ENCODE measurements at places on chromosomes 1 and 21. TPM values are rescaled to one million over a fixed set of nuclear protein-coding genes. Genes with fewer than 3 reads are reported as not detected.

DNA sequence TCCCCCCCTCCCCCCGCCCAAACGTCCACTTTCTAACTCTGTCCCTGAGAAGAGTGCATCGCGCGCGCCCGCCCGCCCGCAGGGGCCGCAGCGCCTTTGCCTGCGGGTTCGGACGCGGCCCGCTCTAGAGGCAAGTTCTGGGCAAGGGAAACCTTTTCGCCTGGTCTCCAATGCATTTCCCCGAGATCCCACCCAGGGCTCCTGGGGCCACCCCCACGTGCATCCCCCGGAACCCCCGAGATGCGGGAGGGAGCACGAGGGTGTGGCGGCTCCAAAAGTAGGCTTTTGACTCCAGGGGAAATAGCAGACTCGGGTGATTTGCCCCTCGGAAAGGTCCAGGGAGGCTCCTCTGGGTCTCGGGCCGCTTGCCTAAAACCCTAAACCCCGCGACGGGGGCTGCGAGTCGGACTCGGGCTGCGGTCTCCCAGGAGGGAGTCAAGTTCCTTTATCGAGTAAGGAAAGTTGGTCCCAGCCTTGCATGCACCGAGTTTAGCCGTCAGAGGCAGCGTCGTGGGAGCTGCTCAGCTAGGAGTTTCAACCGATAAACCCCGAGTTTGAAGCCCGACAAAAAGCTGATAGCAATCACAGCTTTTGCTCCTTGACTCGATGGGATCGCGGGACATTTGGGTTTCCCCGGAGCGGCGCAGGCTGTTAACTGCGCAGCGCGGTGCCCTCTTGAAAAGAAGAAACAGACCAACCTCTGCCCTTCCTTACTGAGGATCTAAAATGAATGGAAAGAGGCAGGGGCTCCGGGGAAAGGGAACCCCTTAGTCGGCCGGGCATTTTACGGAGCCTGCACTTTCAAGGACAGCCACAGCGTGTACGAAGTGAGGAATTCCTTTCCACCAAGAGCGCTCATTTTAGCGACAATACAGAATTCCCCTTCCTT, 158.1 kb downstream of the RUNX1 start:
- H3K27ac ChIP-seq, result peak overlapping the region; percentile 82
- H3K27me3 ChIP-seq, result peaks cover 44% of the 10 kb centered on the region
- H3K4me1 ChIP-seq, result peaks cover 44% of the 10 kb centered on the region

DNA sequence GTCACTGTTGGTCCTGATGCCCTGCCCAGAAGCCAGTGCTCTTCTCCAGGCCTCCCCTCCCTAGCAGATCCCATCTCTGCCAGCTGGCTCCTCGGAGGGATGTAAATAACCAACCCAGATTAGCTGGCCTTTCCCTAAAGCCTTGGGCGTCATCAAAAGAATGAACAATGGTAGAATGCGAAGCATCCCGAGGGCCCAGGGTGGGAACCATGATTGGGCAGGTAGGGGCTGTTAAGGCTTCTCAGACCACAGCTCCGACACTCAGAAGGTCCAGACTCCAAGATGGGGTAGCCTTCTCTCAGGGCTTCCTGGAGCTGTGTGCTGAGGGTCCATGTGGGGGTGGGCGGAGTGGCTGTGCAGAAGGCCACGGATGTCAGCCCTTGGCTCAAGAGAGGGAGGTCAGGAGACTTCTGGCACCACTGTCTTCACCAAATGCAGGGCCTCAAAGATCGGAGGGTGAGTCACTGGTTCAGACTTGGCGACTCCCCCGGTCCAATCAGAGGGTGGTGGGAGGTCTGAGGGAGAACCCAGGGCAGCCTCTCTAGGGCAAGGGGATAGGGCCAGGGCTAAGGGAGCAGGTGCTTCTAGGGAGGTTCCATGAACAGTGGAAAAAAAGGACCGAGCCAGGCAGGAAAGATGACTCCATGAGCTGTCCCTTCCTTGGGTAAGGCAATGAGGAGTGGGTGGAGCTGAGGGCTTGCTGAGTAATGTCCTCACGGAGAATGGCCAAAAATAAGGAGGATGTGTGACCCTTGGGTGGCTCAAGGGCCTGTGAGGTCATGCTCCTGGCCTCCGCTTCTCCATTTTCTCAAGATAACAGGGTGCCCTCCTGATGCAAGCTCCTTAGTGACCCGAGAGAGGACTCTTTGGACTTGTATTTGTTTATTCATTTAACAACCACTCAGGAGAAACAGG, 58.4 kb upstream of the EPS8L3 start:
- H3K27me3 ChIP-seq, result no peaks in the 10 kb centered on the region
- peak overlapping the region; percentile 57 for H3K27ac ChIP-seq
- H3K4me3 ChIP-seq, result no peak overlapping the region
- DNase-seq, result peak; percentile 73
- no peaks in the 10 kb centered on the region for H3K36me3 ChIP-seq

Gene IQGAP3
- polyA plus RNA-seq, result 0.92 TPM

- H3K4me1 ChIP-seq, result peaks cover 15% of the 10 kb centered on the region
- no peak overlapping the region for H3K4me3 ChIP-seq
- peak overlapping the region; percentile 76 for H3K27ac ChIP-seq
- no peaks in the 10 kb centered on the region for H3K36me3 ChIP-seq
- H3K27me3 ChIP-seq, result no peaks in the 10 kb centered on the region
Measured at GRCh38 chr21:27569091-27569490, 602.2 kb upstream of the ADAMTS5 start.

Gene LRRIQ3
- 1.2 TPM for polyA plus RNA-seq

Gene ADPRS
- polyA plus RNA-seq, result 21.6 TPM

GRCh38 chr1:82786883-82787282, 986.1 kb downstream of the ADGRL2 start:
- H3K27me3 ChIP-seq, result no peaks in the 10 kb centered on the region
- no peak overlapping the region for H3K27ac ChIP-seq
- H3K4me3 ChIP-seq, result no peak overlapping the region
- no peaks in the 10 kb centered on the region for H3K4me1 ChIP-seq
- no peaks in the 10 kb centered on the region for H3K36me3 ChIP-seq

Gene SELENBP1
- 895 TPM for polyA plus RNA-seq

Gene AMY1C
- not detected for polyA plus RNA-seq

GRCh38 chr1:22406722-22407495, 44.7 kb upstream of the ZBTB40 start:
- H3K4me1 ChIP-seq, result no peaks in the 10 kb centered on the region
- H3K27ac ChIP-seq, result no peak overlapping the region
- DNase-seq, result no peak
- no peak overlapping the region for H3K4me3 ChIP-seq
- no peaks in the 10 kb centered on the region for H3K27me3 ChIP-seq
- H3K36me3 ChIP-seq, result no peaks in the 10 kb centered on the region

Gene CFAP45
- not detected for polyA plus RNA-seq

Gene AMY2A
- 1.8 TPM for polyA plus RNA-seq

Gene IFI44
- 10.8 TPM for polyA plus RNA-seq

Gene FYB2
- polyA plus RNA-seq, result 1.8 TPM

Gene UBE2G2
- 21.6 TPM for polyA plus RNA-seq

Gene BRINP3
- 2.4 TPM for polyA plus RNA-seq

DNA sequence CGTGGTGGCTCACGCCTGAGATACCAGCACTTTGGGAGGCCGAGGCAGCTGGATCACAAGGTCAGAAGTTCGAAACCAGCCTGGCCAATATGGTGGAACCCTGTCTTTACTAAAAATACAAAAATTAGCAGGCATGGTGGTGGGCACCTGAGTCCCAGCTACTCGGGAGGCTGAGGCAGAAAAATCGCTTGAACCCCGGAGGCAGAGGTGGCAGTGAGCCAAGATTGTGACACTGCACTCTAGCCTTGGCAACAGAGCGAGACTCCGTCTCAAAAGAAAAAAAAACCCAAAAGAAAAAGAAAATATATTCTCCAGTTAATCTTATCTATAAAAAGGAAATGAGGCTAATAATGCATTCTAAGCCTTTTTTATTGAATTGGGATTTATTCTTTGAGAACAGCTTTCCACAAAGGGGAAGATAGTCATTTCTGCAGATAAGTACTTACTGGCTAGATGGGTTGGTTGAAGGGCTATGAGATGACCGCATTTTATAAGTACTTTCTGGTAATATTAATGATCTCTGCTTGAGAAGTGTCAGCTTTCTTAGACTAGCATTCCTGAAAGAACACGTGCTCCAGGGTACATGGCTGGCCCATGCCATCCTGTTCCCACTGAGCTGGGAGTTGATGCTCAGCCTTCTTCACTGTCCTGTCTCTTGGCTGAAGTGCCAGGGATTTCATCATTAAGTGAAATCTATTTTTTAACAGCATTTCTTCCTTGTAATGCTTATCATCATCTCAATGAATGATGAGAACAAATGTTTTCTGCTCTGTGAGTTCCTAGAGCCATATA, 57.9 kb downstream of the SASS6 start:
- no peaks in the 10 kb centered on the region for H3K27me3 ChIP-seq
- DNase-seq, result no peak
- no peaks in the 10 kb centered on the region for H3K4me1 ChIP-seq
- H3K4me3 ChIP-seq, result no peak overlapping the region
- no peak overlapping the region for H3K27ac ChIP-seq

- H3K4me1 ChIP-seq, result peaks cover 40% of the 10 kb centered on the region
- DNase-seq, result no peak
- peaks cover 22% of the 10 kb centered on the region for H3K27me3 ChIP-seq
- no peak overlapping the region for H3K4me3 ChIP-seq
- peaks cover 8% of the 10 kb centered on the region for H3K36me3 ChIP-seq
- no peak overlapping the region for H3K27ac ChIP-seq
Measured at GRCh38 chr1:16981269-16981849, 939 bp upstream of the MFAP2 start.

GRCh38 chr21:30518876-30519275, 16.9 kb upstream of the KRTAP19-5 start:
- no peak for DNase-seq
- H3K36me3 ChIP-seq, result no peaks in the 10 kb centered on the region
- no peak overlapping the region for H3K27ac ChIP-seq
- H3K27me3 ChIP-seq, result no peaks in the 10 kb centered on the region
- no peak overlapping the region for H3K4me3 ChIP-seq
- no peaks in the 10 kb centered on the region for H3K4me1 ChIP-seq

DNA sequence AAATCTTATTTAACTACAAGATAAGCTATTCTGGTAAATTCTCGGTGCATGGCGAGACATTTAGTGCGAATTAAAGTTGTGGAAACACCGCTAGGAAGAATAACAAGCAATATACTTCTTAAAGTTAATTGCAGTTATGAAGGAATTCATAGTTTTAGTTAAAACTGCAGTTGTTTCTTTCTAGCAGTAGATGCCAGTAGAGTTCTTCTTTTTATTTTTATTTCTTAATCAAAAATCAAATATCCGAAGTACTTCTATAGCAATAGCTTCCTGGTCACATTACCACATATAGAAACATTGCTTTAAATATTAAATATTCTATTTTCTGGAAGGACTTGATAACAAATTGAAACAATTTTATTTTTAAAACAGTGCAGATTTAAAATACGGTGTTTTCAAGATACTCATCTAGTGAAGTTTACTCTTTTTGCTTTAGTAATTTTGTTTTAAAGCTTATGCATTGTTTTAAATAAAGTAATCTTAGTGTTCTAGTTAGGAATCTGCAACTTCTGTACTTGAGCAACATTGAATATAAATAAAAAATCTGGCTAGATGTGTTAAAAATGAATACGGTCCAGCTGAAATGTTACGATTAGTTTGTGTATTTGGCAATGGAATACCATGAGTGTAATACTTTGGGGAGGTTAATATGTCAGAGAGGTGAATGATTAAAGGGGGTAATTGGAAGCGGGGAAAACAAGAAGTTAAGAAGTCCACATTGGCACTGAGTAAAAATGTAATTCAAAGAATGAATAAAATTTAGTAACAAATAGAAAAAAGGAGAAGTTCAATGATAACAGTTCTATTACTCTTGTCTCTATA, 2.7 kb upstream of the PRKACB start:
- no peak overlapping the region for H3K4me3 ChIP-seq
- H3K27ac ChIP-seq, result no peak overlapping the region
- H3K4me1 ChIP-seq, result no peaks in the 10 kb centered on the region
- no peaks in the 10 kb centered on the region for H3K27me3 ChIP-seq

GRCh38 chr21:39602793-39603192, 9.9 kb upstream of the B3GALT5 start:
- H3K36me3 ChIP-seq, result no peaks in the 10 kb centered on the region
- no peaks in the 10 kb centered on the region for H3K4me1 ChIP-seq
- no peak overlapping the region for H3K4me3 ChIP-seq
- no peak for DNase-seq
- H3K27ac ChIP-seq, result no peak overlapping the region

Gene CHI3L1
- 28.8 TPM for polyA plus RNA-seq

DNA sequence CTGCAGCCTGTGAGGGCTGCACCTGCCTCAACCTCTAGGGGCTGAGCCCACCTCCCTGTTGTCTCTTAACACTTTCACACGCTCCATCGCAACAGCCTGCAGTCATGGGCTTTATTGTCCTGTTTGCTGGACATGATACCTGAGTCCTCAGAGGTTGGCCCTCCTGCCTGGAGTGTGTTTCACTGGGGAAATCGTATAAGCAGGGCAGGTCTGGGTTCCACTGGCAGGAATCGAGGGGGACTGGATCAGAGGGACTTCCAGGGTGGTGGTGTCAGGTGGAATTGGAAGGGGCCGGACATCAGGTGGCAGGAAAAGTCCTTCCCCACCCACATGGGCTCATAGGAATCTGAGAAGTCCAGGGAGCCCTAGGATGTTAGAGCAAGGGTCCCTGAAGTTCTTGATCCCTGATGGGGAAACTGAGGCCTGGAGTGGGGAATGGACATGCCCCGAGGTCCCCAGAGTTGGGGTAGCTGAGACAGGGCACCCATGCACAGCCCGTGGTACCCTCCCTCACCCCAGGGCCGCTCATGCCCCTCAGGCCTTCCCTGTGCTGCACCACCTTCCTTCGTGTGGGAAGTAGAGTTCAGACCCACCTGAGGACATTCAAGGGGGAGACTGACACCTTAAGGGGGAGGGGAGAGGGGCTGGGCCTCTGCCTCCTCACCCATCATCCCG, 66.6 kb downstream of the PIK3CD start:
- DNase-seq, result no peak
- H3K27ac ChIP-seq, result peak overlapping the region; percentile 26
- no peaks in the 10 kb centered on the region for H3K27me3 ChIP-seq
- peaks cover 1% of the 10 kb centered on the region for H3K36me3 ChIP-seq
- H3K4me1 ChIP-seq, result peaks cover 19% of the 10 kb centered on the region
- no peak overlapping the region for H3K4me3 ChIP-seq

GRCh38 chr1:74753104-74753503, 20.2 kb downstream of the TYW3 start:
- H3K4me3 ChIP-seq, result no peak overlapping the region
- no peak for DNase-seq
- H3K36me3 ChIP-seq, result peaks cover 34% of the 10 kb centered on the region

Gene NCF2
- polyA plus RNA-seq, result 6.0 TPM

- H3K36me3 ChIP-seq, result no peaks in the 10 kb centered on the region
- H3K27me3 ChIP-seq, result no peaks in the 10 kb centered on the region
- H3K4me1 ChIP-seq, result no peaks in the 10 kb centered on the region
- H3K4me3 ChIP-seq, result no peak overlapping the region
- DNase-seq, result no peak
- no peak overlapping the region for H3K27ac ChIP-seq
Measured at GRCh38 chr1:15448877-15449462, 7.6 kb upstream of the CELA2A start.

DNA sequence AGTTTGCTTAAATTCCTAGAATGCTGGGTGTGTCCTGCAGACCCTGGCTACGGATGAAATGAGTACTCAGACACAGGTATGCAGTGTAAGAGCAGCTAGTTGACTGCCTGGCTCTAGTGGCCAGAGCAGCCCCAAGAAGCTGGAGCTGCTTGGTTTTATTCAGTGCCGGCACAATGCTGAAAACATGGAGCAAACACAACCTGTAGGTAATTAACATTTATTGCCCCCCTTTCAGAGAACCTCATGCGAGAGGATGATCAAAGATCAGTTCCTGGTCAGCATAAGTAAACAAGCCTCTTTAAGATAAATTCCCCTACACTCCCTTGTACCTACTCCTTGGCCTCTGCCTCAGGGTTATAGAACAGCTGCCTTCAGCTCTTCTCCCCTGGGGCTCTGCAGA, 43.2 kb downstream of the MRPS6 start:
- H3K36me3 ChIP-seq, result no peaks in the 10 kb centered on the region
- H3K27ac ChIP-seq, result no peak overlapping the region
- H3K27me3 ChIP-seq, result no peaks in the 10 kb centered on the region
- peaks cover 17% of the 10 kb centered on the region for H3K4me1 ChIP-seq
